Mucosa of gallbladder (tissue), 1 donor: ENCODE measurements at places on chromosomes 6 and 20. TPM values are rescaled to one million over a fixed set of nuclear protein-coding genes. Genes with fewer than 3 reads are reported as not detected.

The CEP85L gene
- total RNA-seq = 9.7 TPM

The GPRC6A gene
- not detected for total RNA-seq

The C6orf52 gene
- total RNA-seq = 0.69 TPM

The PTCRA gene
- total RNA-seq = 0.37 TPM

The FOXS1 gene
- total RNA-seq = 1.6 TPM

The PCK1 gene
- total RNA-seq = 27.0 TPM

The KIF6 gene
- 2.6 TPM for total RNA-seq

The ANKS1A gene
- total RNA-seq = 43.2 TPM
